T follicular helper cell (primary cell): ENCODE measurements at places on chromosomes 2 and 18.

- DNase-seq = no peak
Observed at GRCh38 chr18:37019157-37019827, 190.4 kb downstream of the KIAA1328 start.

- no peak for DNase-seq
Observed at GRCh38 chr2:204019572-204020501, 83.3 kb downstream of the ICOS start.

GRCh38 chr18:9973470-9973869 lies 59.7 kb downstream of the VAPA start:
- DNase-seq = no peak

DNA sequence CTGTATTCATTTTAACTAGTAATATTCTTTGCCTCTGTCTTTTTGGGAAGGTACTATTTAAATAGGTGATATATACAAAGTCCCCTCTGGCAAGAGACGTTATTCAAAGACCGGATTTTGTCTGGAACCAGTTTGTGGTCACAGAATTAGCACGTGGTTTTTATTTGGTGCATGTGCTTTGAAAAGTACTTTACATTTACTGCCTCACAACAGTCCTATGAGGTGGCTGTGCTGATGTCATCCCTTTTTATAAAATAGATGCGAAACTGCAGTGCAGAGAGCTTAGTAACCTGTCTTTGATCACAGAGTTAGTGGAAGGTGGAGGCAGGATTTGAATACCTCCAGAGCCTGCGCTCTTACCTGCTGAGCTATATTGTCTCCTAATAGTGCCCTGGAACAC lies 4.0 kb downstream of the LPIN1 start:
- peak; percentile 61 for DNase-seq

GRCh38 chr2:236194786-236195185 lies 26.6 kb upstream of the GBX2 start:
- no peak for DNase-seq

- DNase-seq = no peak
Observed at GRCh38 chr2:189519631-189520387, 60.8 kb downstream of the SLC40A1 start.

DNA sequence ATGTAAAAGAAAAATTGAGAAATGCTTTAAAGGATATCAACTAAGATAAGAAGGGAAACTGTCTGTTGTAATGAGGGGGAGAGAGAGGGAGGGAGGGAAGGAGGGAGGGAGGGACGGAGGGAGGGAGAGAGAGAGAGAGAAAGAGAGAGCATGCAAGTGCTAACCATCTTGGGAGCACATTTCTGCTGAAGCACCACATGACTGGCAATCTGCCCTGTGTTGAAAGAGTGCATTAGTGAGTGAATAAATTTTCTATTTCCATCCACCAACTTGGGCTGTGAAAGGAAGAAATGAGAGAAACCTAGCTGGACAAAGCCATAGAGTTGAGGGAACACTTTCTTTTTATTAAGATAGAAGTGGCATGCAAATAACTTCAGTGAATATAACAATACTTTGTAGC lies 110.7 kb downstream of the TMX3 start:
- no peak for DNase-seq

- no peak for DNase-seq
Observed at GRCh38 chr2:172095905-172096625, 6.6 kb downstream of the DLX2 start.

GRCh38 chr2:25229279-25230197 lies 61.2 kb upstream of the POMC start:
- DNase-seq = no peak

DNA sequence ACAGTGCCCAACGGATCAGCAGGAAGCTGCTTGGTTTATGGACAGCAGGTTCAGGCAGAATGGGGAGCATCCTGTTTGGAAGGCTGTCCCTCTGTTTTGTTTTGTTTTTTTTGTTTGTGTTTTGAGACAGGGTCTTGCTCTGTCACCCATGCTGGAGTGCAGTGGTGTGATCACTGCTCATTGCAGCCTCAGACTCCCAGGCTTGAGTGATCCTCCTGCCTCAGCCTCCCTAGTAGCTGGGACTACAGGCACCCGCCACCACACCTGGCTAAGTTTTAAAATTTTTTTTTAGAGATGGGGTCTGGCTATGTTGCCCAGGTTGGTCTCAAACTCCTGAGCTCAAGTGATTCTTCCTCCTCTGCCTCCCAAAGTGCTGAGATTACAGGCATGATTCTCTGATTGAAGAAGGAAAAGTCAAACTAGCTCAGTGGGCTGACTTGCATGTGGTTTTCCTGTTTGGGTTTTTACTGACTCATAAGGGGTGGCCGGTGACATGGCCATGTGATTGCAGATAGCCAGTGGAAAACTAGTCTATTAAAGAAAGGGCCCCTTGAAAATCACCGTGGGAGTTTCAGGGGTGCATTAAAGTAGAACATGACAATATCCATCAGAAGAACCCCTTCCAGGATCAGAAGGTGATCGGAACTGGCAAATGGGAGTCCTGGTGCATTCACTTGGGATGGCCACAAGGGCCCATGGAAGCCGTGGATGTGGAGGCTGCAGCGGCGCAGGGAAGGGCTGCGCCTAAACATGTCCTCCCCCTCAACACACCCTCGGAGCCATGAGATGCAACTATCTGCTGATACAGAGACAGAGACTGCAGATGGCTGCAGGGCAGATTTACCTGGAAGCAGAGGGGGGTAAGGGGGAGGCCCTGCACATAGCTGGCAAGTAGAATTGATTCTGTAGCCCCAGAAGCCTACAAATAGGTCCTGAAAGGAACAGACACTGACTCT lies 26.5 kb downstream of the AQP12B start:
- DNase-seq = no peak

- DNase-seq = no peak
Observed at GRCh38 chr2:230990899-230991150, 5.1 kb upstream of the SPATA3 start.

GRCh38 chr2:45132551-45132950 lies 123.3 kb upstream of the SIX2 start:
- no peak for DNase-seq

DNA sequence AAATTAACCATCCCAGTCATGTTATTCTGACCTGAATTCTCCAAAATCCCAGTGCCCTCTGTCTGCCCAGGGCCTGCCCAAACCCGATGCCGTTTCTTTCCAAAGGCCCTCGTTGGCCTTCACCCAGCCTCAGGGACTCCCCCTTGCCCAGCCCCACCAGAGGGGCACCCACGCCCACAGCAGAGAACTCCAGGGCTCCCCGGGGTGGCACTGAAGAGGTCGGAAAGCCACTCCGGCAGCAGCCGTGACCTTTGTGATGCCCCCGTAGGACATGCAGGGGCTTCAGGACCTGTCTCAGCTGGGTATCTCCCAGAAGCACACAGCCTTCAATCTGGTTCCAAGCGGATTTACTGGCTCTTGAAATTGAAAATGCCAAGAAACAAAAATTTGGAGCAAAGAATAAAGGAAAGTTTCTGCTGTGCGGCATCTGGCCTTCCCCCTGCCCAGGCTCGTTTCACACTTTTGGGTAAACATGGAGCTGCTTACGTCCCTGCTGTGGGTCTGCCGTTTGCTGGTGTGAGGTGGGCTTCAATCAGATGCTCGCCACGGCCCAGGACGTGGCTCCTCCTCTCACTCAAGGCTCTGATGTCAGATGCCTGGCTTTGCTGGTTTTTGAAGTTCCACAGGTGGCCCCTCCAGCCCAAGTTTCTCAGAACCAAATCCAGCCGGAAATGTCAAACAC lies 101.3 kb downstream of the TPO start:
- DNase-seq = no peak
